ENCODE measurements at places on chromosomes 2 and 18.

GRCh38 chr2:23605236-23605635 is 220.3 kb downstream of the KLHL29 start:
- DNase-seq, result no peak

DNA sequence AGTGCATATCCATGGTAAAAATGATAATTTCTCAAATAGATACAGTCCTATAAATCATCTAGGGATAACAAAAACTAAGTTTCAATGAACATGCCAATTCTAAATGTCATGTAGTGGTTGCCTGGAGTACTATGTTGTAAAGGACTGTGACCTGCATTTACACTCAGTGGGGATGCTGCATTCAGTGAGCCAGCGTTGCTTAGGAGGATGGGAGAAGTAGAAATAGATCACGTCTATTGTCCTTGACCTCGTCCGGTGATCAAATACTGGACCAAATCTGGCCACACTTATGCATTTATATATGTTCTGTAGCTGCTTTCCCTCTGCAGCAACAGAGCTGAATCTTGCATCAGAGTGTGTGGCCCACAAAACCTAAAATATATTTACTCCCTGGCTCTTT is 139.0 kb upstream of the ETAA1 start:
- DNase-seq, result no peak

GRCh38 chr18:21557607-21558253 is 42.8 kb downstream of the ESCO1 start:
- DNase-seq, result peak; percentile 2

DNA sequence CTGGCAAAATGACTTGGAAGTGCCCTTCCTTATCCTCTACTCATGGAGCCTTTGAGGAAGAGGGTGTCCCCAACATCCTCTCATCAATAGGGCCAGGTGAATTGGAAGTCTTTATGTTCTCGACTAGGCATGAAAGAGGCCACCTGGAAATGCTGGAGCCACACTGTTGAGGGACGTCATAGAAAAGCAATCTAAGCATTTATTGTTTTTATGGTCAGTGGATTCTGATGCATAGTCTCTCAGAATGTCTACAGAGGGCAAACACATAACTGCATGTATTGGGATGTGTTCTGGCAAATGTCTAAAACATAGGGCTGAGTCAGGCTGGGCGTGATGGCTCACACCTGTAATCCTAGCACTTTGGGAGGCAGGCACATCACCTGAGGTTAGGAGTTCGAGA is 246.6 kb upstream of the SP5 start:
- DNase-seq, result no peak

- DNase-seq, result peak; percentile 17
Observed at GRCh38 chr18:23684515-23685197, 4.6 kb upstream of the LAMA3 start.

DNA sequence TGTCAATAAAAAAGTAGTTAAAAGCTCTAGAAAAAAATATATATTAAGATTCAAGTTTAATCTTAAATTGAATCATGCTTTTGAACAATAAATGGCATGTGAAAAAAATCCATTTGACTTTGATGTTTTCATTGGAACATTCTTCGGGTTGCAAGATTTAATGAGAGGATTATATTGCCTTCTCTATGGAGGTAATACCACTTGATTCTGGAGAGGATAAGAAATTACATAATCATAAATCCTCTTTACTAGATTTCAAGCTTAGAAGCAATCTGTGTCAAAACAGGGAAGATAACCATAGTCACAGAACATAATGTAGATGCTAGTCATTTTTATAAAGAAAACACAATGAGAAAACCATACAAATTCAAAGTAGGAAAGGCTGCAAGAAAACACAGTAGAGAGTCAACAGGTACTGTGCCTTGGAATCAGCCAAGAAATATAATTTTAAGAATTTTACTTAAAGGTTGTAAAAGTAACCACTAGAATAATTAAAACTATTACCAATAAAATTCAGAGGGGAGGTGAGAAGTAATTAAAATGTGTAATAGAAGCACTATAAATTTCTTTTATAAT is 18.7 kb upstream of the MAPRE2 start:
- DNase-seq, result no peak

- no peak for DNase-seq
Observed at GRCh38 chr2:151918308-151918707, 90.1 kb upstream of the ARL5A start.

- DNase-seq, result no peak
Observed at GRCh38 chr18:34493566-34494358, 216.3 kb upstream of the DTNA start.

- no peak for DNase-seq
Observed at GRCh38 chr2:111208639-111209038, 87.9 kb downstream of the BCL2L11 start.

GRCh38 chr2:219626540-219626939 is 890 bp upstream of the SLC4A3 start:
- DNase-seq, result no peak

DNA sequence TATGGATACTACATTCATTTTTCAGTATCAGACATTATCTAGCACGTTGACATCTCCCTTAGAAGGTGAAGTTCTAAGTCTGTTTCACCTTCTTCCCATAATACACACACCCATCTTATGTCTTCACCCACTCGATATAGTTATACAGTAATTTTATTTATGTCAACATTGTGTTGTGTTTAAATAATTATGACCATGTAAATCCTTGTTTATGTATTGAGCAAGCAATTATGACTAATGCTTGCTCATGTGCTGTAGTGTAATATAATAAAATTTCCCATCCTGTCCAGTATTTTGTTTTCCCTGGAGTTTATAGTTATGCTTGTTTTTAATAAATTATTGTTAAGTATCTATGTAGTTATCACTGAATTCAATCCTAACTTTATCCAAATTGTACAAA is 163.2 kb downstream of the MTX2 start:
- DNase-seq, result no peak

DNA sequence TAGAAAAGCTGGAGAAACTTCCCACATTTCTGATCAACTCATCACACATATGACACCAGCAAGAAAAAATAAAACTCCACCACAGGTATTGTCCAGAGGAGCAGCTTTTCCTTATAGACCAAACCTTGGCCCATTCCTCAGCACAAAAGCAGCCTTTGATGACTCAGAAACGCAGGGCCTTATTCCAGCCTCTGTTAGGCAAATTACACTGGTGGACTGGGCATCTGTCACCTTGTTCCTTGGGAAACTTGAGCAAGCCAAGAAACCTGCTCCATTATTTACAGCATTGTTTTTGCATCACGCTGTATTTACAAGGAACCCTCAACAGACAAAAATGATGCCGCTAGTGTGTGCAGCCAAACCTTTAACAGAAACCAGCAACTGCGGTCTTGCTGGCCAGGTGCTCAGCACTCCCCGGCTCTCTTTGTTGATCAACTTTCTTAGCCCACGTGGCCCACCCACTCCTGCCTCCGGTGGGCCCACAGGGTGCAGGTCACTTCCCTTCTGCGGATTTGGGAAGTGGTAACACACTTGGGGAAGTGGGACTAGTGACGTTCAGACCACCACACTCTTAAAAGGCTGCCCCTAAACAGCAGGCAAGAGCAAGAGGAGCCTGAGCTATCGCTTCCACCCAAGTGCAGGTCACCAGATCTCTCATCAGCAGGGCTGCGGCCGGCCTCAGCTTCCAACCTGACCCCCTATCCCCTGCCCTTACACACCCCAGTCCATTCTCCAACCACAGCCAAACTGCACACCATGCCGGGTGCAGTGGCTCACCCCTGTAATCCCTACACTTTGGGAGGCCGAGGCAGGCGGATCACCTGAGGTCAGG is 1.5 kb downstream of the AP1S3 start:
- DNase-seq, result no peak

- no peak for DNase-seq
Observed at GRCh38 chr18:5980721-5981120, 85.4 kb upstream of the TMEM200C start.

DNA sequence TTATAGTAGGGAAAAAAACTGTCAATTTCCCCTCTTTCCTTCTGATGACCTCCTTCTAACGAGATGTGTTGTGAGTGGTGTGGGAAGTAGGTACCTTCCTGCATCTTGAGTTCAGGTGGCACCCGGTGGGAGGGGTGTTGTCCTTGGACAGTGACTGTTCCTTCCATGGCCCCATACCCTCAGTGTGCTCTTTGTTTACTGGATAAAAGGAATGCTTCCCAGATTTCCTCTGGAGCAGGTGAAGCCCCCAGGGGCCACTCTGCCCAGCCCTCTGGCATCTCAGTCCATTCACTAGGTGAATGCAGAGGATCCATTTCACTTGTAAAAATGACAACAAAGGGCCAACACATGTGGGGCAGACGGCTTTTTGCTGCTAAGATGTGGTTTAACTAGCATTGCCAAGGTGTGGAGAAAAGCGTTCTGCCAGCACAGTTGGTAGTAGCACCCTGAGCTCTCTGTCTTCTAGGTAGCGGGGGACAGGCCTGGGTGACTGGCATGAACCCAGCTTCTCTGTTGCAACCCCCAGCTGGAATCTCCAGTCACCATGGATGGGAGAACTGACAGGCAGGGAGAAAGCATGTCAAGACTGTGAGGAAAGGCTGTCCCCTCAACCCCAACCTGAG is 6.9 kb downstream of the GDF7 start:
- no peak for DNase-seq

DNA sequence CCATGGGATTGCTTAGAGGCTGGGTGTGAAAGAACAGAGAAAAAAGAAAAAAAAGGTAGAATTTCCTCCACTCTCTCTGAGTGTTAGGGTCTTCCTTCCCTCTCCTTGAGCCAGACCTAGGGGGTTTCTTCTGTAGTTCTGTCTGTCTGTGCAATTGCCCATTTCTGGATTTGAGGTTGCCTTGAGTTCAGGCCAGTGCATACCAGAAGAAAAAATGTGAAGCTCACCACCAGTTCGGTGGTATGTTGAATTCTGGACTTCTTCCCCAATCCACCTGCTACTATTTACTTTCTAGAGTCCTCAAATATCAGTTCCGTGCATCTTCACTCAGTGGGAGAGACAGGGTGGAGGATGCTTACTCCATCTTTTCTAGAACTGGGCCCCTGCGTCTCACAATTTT is 15.3 kb upstream of the SELENOI start:
- DNase-seq, result peak; percentile 67

DNA sequence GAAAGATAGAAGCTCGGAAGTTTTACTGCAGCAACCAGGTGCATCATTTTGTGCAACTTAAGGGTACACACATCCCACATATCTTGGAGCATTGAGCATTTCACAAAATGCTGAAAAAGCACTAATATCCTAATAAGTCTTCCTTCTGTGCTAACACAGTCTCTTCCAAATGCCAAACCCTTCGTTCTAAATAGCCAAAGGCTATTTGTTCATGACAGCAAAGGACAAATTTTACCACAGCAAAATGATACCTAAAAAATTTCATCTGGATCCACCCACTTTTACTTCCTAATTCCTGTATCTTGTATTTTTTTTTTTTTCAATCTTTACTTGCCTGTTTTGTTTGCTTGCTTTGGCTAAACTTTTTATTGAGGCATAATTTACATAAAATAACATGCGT is 435.0 kb downstream of the RND3 start:
- DNase-seq, result no peak

DNA sequence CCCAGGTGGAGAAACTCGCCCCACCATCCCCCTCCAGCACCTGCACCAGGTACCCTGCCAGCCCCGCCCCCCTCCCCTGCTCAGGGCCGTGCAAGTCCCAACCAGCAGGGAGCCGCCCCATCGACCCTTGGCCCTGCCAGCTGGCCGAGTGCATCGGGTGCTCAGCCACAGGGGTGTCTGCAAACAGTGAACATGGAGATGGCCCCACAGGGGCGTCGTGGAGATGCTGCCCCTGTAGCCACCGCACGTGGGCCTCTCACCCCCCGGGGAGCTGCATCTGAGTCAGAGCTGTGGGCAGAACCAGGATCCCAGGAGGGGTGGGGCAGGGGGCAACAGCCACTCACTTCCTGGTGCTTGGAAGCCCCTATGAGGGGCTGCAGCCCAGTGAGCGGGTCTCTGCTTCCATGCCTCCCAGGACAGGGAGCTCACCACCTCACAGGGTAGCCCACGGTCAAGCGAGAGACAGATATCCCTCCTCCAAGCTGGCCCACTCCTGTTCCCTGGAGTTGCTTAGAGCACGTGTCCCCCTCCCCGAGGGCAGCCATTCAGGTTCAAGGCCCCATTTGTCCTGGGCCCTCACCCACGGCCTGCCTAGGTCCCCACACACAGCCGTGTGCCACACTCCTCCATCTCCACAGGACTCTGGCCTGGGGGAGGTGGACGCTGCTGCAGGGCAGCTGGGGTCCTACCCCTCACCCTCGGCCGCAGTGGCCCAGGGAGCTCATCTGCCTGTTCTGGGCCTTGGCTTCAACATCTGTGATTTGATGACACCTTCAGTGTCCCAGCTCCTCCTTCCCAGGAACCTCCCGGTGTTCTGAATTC is 1.1 kb upstream of the MAB21L4 start:
- DNase-seq, result no peak

GRCh38 chr2:187362151-187362550 is 85.9 kb downstream of the CALCRL start:
- no peak for DNase-seq

GRCh38 chr2:236875906-236876505 is 209.7 kb upstream of the COPS8 start:
- no peak for DNase-seq

- DNase-seq, result peak; percentile 53
Observed at GRCh38 chr18:5630057-5630899, 86.5 kb upstream of the EPB41L3 start.

GRCh38 chr18:23648940-23649607 is 13.6 kb downstream of the ANKRD29 start:
- no peak for DNase-seq

GRCh38 chr2:15561574-15562344 is 625 bp upstream of the NBAS start:
- peak; percentile 36 for DNase-seq

DNA sequence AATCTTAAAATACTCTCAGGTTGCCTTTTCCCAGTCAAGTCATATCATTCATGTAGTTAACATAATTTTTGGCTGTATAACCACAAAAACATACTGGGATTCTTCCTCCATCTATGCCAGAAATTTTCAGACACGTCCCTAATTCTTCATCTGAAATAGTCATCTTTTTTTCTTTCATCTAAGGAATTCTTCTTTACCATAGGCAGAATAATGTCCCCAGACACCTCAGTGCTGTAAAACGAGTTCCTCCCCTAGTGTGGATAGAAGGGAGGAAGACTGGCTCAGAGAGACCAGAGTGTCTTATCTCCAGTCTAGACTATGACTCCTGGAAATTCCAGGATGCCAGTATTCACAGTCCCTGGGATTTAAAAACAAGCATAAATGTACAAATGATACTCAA is 127.8 kb downstream of the MREG start:
- DNase-seq, result peak; percentile 79

- DNase-seq, result no peak
Observed at GRCh38 chr18:61079714-61080113, 253.5 kb upstream of the CDH20 start.

Data from fibroblast of upper back skin (primary cell).